ENCODE measurements at places on chromosomes 11 and 22.

DNA sequence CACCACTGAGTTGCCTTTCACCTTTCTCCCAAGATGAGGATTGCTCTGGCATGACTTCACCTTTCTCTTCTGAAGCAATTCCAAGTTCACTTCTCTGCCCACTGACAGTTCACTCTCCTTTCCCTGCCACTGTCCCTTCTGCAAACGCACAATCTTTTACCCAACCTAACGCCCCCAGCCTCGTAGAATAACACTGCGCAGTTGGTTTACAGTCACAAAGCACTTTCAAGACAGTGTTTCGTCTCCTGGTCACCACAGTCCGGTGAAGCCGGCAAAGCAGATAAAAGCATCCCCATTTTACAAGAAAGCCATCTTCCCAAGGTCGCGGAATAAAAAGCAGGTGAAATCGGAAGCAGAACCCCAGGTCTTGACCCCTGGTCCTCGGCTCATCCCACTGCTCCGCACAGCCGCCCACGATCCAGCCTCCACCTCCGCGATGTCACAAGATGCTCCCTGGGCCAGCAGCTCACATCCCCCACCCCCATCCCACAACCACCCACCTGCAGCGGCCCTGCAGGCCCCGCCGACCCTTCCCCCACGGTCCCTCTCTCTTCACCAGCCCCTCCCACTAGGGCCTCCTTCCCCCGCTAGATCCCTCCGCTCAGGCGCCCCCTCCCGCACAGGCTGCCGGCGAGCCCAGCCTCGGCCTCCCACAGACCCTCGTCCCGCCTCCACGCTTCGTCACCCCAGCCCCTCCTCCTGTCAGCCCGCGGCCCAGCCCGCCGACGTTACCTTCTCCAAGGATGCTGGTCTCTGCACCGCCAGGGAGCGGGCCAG is 585 bp downstream of the PI4KA start:
- DNase-seq = peak; percentile 81

DNA sequence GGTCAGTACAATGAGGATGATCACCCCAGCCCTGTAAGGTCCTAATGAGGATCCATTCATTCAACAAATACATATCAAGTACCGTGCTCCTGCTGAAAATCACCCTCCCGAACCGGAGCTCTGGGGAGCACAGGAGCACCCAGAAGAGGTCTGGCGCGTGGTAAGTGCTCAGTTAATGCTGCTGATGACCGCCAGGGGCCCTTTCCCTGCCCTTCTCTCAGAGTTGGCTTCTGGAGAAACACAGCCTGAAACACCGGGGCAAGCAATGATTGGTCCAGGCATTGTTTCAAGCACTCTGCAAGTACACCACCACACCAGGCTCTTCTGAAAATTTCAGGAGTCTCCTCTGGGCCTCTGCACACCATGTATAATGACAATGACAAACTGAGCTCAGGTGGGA is 3.8 kb upstream of the CCDC86 start:
- DNase-seq = no peak

GRCh38 chr11:5671831-5672230 is 13.0 kb downstream of the TRIM5 start:
- no peak for DNase-seq

GRCh38 chr11:69142895-69143294 is 12.8 kb upstream of the SMIM38 start:
- no peak for DNase-seq

GRCh38 chr11:33694346-33695050 is 6.1 kb downstream of the C11orf91 start:
- DNase-seq = no peak

DNA sequence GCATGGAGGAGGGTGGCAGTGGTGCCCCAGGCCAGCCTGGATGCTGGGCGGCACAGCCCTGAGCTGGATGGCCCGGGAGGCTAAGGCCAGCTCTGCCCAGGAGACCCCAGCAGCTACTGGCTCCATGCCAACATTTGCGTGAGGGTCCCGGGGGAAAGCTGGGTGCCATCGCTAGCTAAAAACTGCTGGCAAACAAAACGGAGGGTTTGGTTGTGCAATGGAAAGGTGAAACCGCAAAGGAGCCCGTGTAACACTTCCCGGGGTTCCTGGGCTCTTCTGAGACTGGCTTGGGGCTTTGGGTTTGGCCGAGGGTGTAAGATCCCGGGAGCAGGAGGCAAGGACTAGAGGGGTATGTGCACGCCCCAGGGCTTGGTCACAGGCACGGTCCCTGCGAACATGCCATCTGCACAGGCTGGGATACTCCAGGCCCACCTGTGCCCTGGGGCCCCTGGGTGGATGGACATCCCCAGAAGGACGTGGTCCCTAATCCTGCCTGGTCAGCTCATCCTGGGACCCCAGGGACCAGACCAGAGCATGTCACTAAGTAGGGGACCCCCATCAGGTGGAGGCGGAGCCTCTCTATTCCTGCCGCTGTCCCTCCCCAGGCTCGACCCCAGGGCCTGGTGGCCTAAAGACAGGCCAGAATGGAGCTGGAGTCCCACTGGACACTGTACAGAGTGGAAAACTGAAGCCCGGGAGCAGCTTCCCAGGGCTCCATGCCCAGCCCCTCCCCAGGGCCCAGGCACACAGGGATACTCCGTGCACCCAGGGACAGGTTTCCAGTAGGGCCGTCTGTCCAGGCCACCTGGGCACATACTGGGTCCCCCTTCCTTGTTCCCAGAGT is 44.6 kb downstream of the IGF2 start:
- DNase-seq = no peak

GRCh38 chr11:119810478-119811232 is 81.7 kb upstream of the NECTIN1 start:
- DNase-seq = no peak

GRCh38 chr11:113992459-113993110 is 17.7 kb downstream of the HTR3A start:
- DNase-seq = peak; percentile 80

DNA sequence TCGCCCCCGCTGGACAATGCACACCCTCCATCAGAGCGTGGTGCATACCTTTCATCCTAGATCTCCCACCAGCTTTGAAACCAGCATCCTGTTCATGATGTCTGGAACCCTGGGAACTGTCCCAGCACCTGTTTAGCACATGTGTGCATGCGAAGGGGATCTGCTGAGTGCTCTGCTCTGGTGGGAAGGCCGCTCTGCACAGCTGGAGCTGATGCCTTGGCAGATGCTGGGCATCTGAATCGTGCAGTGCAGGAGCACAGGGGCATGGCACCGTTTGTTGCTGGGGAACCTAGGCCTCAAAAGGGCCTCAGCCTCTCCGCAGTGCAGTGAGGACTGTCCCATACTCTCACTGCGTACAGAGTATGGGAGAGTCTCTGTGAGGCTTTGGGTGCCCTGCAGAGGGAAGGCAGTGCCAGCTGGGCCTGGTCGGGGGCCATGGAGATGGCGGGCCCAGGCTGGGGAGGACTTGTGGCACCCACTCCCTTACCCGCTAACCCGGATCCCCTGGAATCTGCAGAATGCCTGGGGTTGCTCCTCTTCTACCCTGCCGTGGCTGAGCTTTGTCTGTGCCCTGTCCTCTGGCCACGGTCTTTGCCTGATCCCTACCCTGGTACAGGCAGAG is 72.9 kb upstream of the ATXN10 start:
- no peak for DNase-seq

DNA sequence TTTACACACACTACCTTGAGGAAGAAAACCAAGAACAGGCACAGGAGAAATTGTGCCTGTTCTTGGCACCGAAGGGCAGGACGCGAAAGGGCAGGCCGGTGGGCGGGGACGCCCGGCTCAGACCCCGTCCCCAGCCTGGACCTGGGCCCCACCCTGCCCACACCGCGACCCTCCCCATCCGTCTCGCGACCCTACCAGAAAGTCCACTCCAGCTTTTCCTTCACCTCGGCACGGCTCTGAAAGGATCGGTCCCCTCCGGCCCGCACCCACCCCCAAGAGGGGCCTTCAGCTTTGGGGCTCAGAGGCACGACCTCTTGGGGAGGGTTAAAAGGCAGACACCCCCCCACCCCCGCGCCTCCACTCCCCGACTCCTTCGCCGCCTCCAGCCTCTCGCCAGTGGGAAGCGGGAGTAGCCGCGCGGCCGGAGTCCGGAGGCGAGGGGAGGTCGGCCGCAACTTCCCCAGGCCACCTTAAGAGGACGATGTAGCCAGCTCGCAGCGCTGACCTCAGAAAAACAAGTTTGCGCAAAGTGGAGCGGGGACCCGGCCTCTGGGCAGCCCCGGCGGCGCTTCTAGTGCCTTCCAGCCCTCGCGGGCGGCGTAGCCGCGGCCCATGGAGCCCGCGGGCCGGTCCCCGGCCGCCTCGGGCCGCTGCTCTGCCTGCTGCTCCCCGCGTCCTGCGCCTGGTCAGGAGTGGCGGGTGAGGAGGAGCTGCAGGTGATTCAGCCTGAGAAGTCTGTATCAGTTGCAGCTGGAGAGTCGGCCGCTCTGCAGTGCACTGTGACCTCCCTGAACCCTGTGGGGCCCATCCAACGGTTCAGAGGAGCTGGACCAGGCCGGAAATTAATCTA is 4.4 kb downstream of the SEC14L6 start:
- no peak for DNase-seq

DNA sequence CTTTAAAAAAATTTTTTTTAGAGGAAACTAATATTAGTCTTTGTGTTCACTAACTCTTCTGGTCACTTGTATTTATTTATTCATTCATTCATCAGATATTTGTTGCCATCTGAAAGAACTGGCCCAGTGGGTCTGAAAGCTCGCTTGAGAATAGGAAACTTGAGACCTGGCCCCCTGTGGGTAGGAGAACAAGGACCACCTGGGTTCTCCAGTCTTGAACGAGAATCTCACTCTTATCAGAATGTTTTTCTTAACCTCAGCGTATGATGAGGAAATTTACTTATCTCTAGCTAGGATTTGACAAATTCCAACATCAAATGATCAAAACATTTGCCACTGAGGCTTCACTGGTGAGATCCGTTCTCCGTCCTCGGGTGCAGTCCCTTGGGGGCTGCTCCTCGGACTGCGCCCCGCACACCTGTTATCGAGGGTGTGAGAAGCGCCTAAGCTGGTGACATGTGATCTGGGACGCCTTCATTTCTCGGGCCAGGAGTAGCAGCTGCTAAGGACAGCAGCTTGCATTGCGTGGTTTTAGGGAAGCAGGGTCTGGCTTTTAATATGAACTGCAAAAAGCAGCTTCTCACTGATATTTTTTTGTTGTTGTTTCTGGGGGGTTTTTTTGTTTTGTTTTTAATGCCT is 6.3 kb downstream of the C22orf31 start:
- DNase-seq = no peak

- peak; percentile 62 for DNase-seq
These were observed 5.3 kb upstream of the LRRN4CL start for GRCh38 chr11:62694455-62695167.

GRCh38 chr11:55714982-55715888 is 53.2 kb downstream of the OR4C6 start:
- no peak for DNase-seq

DNA sequence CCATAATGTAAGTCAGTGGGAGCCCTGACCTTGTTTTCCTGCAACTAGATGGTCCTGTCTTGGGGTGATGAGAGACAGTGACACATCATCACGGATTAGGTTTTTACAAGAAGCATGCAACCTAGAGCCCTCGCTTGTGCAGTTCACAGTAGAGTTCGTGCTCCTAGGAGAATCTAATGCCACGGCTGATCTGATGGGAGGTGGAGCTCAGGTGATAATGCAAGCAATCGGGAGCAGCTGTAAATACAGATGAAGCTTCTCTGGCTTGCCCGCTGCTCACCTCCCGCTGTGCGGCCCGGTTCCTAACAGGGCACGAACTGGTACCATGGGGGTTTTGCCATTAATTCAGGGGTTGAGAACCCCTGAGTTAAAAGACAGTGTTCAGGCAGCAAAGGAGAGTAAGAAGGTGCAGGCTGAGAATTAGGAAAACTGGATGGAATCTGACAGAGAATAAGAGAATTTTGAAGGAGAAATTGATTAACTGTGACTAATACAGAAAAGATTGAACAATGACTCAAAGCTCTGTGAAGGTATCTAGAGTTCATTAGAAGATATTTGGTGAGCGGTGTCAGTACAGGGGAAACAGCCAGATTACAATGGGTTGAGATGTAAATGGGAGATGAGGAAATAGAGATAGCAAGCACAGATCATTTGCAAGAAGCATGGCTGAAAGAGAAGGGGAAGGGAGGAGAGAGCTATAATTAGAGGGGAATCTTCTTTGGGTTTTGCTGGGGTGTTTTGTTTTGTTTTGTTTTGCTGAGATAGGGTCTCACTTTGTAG is 21.0 kb downstream of the WEE1 start:
- DNase-seq = no peak
